ENCODE measurements at places on chromosomes 12 and 14. TPM values are rescaled to one million over a fixed set of nuclear protein-coding genes. Genes with fewer than 3 reads are reported as not detected.

DNA sequence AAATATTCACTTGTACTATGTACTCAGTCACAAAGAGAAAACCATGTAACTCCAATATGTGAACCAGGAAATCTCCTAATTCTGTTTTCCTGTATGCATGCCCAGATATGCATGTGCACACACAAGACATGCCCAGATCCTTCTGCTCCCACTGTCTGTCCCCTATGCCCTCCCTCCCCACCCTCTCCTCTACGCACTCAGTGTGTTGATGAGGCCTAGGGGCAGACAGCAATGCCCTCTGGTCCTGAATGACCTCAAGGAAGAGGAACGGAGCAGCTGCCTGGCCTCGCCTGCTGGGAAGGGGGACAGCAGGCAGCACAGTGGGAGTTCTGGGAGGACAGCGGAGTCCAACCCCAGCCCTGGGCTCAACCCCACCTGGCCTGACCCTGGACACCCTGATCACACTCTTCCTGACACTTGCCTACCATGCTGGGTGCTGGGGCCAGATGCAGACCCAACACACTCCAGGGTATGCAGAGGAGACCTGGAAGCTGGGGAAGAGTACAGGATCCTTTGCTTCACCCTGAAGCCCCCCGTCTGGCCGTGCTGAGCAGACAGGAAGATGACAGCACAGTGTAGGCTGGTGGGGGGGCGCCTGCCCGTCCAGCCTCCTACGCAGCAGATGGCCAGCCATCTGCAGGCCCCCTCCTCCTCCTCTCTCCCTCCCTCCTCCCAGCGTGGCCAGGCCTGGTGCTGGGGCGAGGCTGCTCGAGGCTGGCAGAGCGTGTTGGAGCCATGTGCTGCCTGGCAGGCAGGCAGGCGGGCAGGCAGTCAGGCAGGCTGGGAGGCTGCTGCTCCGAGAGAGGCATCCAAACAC, 106.6 kb upstream of the NCOR2 start:
- no peak for DNase-seq
- no peak overlapping the region for H3K27ac ChIP-seq
- H3K4me1 ChIP-seq: no peaks in the 10 kb centered on the region
- H3K4me3 ChIP-seq: no peak overlapping the region

Gene HOMEZ
- total RNA-seq: 9.4 TPM

GRCh38 chr14:90194706-90195105, 61.6 kb upstream of the PSMC1 start:
- no peak for DNase-seq
- no peak overlapping the region for H3K27ac ChIP-seq
- H3K4me3 ChIP-seq: no peak overlapping the region
- no peaks in the 10 kb centered on the region for H3K27me3 ChIP-seq
- no peaks in the 10 kb centered on the region for H3K36me3 ChIP-seq

DNA sequence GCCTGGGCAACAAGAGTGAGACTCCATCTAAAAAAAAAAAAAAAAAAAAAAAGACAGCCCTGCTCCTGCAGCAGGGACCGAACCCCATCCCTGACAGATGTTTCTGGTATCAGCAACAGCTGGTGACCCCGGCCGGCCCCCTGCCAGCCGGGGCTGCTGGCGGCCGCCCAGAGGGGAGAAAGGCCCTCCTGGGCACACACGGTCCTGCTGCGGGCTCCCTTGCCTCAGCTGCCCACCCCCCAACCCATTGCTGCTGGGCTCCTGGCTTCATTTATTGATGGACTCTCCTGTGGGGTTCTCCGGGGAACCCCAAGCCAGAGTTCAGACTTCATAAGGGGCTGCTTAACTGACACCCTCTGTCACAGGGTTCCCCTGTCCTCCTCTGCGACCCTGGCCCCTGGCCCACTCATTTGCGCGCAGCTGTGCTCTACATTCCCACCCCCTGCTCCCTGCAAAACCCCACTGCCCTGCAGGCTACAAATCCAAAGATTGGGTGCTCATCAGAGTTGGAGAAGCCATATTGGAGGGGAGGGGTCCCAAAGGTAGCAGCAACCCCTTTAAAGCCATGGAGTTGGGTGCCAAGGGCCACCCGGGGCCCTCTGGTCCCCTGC, 103.6 kb upstream of the RTL1 start:
- H3K27me3 ChIP-seq: no peaks in the 10 kb centered on the region
- peaks cover 32% of the 10 kb centered on the region for H3K36me3 ChIP-seq
- DNase-seq: no peak
- no peak overlapping the region for H3K27ac ChIP-seq

Gene SLC4A8
- total RNA-seq: 16.9 TPM

- DNase-seq: no peak
- H3K27ac ChIP-seq: no peak overlapping the region
- no peaks in the 10 kb centered on the region for H3K36me3 ChIP-seq
- no peaks in the 10 kb centered on the region for H3K27me3 ChIP-seq
- no peak overlapping the region for H3K4me3 ChIP-seq
- H3K4me1 ChIP-seq: 0 out of 2 replicates have a peak, but pooled peaks cover 3% of the 10 kb centered on the region
Measured at GRCh38 chr12:102483466-102483865, 3.1 kb upstream of the IGF1 start.

DNA sequence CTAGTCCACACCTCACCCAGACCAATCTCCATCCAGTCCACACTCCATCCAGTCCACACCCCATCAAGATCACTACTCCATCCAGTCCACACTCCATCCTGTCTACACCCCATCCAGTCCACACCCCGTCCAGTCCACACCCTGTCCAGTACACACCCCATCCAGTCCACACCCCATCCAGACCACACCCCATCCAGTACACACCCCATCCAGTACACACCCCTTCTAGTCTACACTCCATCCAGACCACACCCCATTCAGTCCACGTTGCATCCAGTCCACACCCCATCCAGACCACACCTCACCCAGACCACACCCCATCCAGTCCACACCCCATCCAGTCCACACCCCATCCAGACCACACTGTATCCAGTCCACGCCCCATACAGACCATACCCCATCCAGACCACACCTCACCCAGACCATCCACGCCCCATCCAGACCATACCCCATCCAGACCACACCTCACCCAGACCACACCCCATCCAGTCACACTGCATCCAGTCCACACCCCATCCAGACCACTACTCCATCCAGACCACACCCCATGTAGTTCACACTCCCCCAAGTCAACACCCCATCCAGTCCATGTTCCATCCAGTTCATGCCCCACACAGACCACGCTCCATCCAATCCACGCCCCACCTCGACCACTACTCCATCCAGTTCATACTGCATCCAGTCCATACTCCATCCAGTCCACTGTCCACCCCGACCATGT, 116.6 kb upstream of the RTL1 start:
- H3K27ac ChIP-seq: no peak overlapping the region
- DNase-seq: no peak
- H3K36me3 ChIP-seq: peaks cover 67% of the 10 kb centered on the region

Gene TUBA1B
- 1,954 TPM for total RNA-seq

Gene NOS1
- total RNA-seq: 4.5 TPM

DNA sequence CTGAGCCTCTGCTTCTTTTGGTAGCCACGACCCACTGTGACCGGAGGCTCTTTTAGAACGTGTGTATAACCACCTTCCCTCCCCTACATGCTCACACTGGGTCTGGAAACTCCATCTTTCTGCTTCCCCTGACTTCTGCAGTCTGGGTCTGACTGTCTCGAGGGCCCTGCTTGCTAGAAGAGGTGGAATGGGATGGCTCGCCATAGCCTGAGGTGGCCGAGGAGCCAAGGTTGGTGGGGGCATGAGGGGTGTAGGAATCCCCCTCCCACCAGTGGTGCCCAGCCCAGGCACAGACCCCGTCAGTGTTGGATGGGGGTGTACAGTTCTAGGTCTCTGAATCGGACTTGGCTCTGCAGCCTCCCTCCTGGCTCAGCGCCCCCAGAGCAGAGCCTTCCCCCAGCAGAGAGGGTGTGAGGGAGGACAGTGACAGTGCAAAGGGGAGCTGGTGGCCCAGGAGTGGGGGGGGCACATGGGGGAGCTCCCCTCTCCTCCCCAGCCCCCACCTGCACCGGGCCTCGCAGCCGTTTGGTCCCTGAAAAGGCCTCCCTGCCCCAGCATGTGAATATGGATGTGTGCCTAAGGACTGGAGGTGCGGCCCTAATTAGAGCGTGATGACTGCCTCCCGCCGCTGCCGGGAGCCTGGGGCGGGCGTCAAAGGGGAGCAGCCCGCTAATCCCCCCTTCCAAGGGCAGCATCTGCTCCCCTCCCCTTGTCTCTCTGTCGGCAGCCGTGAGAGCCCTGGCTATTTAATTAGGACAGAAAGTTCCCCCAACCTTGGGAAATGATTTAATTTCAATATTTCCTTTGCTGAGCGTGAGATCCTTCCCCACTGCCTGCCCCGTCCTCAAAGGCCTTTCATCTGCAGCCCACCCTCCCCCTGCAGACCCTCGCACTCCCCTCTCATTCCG, 196.2 kb upstream of the C14orf180 start:
- peaks cover 3% of the 10 kb centered on the region for H3K27me3 ChIP-seq
- peaks cover 6% of the 10 kb centered on the region for H3K36me3 ChIP-seq
- DNase-seq: no peak
- peaks cover 9% of the 10 kb centered on the region for H3K4me1 ChIP-seq
- H3K4me3 ChIP-seq: no peak overlapping the region

GRCh38 chr12:88185988-88186387, 43.9 kb downstream of the TMTC3 start:
- DNase-seq: no peak
- peaks cover 2% of the 10 kb centered on the region for H3K4me1 ChIP-seq
- H3K27ac ChIP-seq: no peak overlapping the region
- no peaks in the 10 kb centered on the region for H3K27me3 ChIP-seq

DNA sequence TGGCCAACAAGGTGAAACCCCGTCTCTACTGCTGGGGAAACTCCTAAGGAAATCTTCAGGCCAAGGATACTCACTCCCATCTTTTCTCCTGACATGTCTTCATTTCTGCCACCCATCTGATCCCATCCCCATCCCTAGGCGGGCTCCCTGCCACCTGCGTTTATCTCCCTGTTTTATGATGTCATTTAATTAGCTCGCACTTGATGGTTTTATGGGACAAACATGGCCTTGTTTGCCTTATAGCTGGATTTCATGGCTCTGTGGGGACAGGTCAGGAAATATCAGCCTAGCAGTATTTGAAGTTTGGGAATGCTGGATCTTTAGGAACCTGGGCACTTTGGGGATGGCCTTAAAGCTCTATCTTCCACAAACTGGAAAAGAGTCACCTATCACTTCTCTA, 88.5 kb upstream of the CISTR start:
- no peak overlapping the region for H3K27ac ChIP-seq
- H3K36me3 ChIP-seq: no peaks in the 10 kb centered on the region
- H3K4me3 ChIP-seq: no peak overlapping the region
- H3K4me1 ChIP-seq: peaks cover 7% of the 10 kb centered on the region

DNA sequence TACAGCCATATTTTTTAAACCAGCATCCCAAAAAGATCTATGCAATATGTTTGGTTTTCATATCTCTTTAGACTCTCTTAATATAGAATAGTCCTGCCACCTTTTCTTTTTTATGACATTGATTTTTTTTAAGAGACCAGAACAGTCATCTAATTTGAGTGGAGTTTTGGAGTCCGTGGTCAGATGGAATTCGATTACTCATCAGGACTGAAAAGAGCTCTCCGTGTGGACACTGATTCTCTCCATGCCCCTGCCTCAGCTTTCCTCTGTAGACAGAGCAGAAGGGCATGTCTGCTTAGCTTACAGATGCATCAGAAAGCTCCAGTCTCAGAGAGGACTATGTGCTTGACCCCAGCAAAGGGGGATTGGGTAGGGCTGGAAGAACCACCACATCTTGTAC, 27.8 kb downstream of the SMCO2 start:
- no peaks in the 10 kb centered on the region for H3K4me1 ChIP-seq
- no peak overlapping the region for H3K4me3 ChIP-seq
- DNase-seq: no peak
- H3K27me3 ChIP-seq: peaks cover 3% of the 10 kb centered on the region
- H3K36me3 ChIP-seq: peaks cover 23% of the 10 kb centered on the region
- no peak overlapping the region for H3K27ac ChIP-seq

GRCh38 chr12:97313471-97314190, 149.0 kb upstream of the RMST start:
- peaks cover 45% of the 10 kb centered on the region for H3K27me3 ChIP-seq
- H3K27ac ChIP-seq: no peak overlapping the region
- DNase-seq: no peak
- H3K4me3 ChIP-seq: no peak overlapping the region
- no peaks in the 10 kb centered on the region for H3K36me3 ChIP-seq
- H3K4me1 ChIP-seq: peaks cover 30% of the 10 kb centered on the region

DNA sequence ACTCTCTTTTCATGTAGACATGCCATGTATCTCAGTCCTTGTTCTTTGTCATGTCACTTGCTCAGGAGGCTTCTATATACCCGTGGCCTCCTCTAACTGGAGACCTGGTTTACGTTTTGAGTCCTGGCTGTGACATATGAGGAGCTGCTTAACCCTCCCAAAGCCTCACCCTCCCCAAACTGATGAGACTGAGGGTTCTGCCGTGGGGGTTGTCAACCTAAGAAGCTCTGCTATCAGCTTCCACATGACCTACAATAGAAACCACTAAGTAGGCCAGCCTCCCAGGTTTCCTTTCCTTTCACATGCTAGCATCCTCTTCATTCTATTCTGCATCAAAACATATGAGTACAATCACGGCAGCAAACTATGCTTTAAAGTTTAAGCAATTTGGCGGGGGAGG, 76.8 kb upstream of the WSCD2 start:
- DNase-seq: no peak
- H3K27ac ChIP-seq: no peak overlapping the region

- H3K4me1 ChIP-seq: peaks cover 9% of the 10 kb centered on the region
- H3K36me3 ChIP-seq: peaks cover 6% of the 10 kb centered on the region
- peaks cover 2% of the 10 kb centered on the region for H3K27me3 ChIP-seq
- no peak overlapping the region for H3K27ac ChIP-seq
Measured at GRCh38 chr12:112130441-112130998, 5.2 kb downstream of the TRAFD1 start.

DNA sequence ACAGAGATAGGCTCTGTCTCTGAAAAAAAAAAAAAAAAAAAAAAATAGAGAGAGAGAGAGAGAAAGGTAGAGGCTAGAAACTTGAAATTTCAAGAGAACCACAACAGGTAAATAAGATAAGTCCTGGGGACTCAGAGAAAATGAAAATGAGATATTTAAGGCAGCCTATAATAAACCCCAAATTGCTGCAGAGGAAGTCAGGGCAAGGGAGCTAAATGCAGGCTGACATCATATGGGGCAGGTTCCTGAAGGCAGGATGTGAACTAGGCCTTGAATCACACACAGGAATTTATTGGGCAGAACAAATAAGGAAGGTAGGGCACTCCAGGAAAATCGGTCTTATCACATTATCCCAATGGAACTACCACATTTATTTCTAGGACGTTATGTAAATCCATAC, 54.9 kb upstream of the NUDT4 start:
- H3K27me3 ChIP-seq: no peaks in the 10 kb centered on the region
- DNase-seq: no peak
- H3K4me3 ChIP-seq: no peak overlapping the region
- H3K36me3 ChIP-seq: no peaks in the 10 kb centered on the region
- no peak overlapping the region for H3K27ac ChIP-seq
- no peaks in the 10 kb centered on the region for H3K4me1 ChIP-seq

Gene NKX2-1
- not detected for total RNA-seq

Gene SGPP1
- 8.5 TPM for total RNA-seq

Gene NELL2
- 45.8 TPM for total RNA-seq

Gene RNU6-8
- not detected for total RNA-seq

Gene ARID2
- total RNA-seq: 47.0 TPM

Gene ANO4
- total RNA-seq: 2.6 TPM
